ENCODE measurements at places on chromosomes 2 and 18.

GRCh38 chr2:70233926-70234325 is 14.5 kb downstream of the TIA1 start:
- DNase-seq, result no peak

- no peak for DNase-seq
Observed at GRCh38 chr2:120629241-120629895, 106.3 kb upstream of the GLI2 start.

- DNase-seq, result no peak
Observed at GRCh38 chr2:134039912-134040581, 213.8 kb upstream of the MGAT5 start.

- DNase-seq, result no peak
Observed at GRCh38 chr18:77762642-77763041, 513.0 kb downstream of the GALR1 start.

DNA sequence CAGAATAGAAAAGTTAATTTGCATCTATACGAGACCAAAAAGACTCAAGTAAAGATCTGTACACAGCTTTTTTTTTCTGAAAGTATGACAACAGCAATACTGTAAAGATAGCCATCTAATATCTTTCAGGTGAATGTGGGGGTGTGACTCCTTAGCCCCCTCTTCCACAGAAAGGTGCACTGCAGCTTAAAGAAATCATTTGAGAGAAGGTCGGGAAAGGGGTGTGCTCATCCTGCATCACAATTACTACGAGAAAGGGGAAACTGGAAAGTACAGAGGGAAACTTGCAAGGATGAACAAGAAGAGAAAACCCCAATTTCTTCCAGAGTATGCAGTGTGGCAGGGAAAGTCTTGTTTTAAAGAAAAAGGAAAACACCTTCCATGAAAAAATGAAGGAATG is 255.6 kb downstream of the CCDC178 start:
- DNase-seq, result no peak

GRCh38 chr18:6406075-6406909 is 8.4 kb downstream of the L3MBTL4 start:
- no peak for DNase-seq

GRCh38 chr2:69205076-69205475 is 182.0 kb downstream of the GFPT1 start:
- DNase-seq, result no peak

DNA sequence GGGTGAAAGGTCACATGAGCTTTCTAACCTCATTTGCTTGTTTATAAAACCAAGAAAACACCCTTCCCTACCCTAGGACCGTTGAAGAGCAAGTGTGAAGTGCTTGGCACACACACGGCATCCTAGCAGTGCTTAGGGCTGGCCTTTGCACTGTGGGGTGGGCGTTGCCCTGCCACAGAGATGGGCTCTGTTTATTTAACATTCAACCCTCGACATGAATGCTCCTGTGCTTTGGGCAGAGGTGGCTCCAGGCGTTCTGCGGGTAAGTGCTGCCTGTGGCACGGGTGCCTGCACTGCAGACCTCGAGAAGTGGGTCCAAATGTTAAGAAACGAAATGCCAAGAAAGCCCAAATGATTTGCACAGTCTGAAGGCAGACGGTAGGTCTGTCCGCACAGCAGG is 170.1 kb downstream of the FHOD3 start:
- no peak for DNase-seq

GRCh38 chr18:8507361-8507760 is 101.9 kb upstream of the RAB12 start:
- no peak for DNase-seq

GRCh38 chr2:11933854-11934253 is 187.4 kb downstream of the LPIN1 start:
- DNase-seq, result no peak

DNA sequence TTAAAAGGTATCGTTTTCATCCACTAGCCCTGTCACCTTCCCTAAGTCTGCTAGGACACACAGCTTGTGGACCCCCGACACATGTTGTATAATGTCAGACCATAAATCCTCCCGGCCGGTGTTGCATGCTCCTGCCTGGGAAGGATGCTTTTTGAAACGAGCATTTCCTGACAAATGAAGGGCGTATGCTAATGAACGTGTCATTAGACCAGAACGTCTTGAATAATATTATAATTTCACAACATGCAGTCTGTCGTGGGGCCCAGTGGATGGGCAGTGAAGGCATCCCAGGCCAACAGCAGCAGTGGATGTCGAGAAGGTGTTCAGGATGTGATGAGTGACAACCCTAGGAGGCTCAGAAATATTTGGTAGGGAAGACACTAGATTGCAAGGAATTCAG is 7.5 kb downstream of the CHRNA1 start:
- no peak for DNase-seq

- DNase-seq, result no peak
Observed at GRCh38 chr2:25955036-25955435, 27.3 kb downstream of the KIF3C start.

All from NCI-H1105 (cell line).